ENCODE measurements at places on chromosomes 6 and 20.

- no peak for DNase-seq
These were observed 52.5 kb downstream of the MKKS start for GRCh38 chr20:10381477-10381876.

GRCh38 chr20:17093782-17094181 is 133.1 kb upstream of the PCSK2 start:
- DNase-seq, result no peak

DNA sequence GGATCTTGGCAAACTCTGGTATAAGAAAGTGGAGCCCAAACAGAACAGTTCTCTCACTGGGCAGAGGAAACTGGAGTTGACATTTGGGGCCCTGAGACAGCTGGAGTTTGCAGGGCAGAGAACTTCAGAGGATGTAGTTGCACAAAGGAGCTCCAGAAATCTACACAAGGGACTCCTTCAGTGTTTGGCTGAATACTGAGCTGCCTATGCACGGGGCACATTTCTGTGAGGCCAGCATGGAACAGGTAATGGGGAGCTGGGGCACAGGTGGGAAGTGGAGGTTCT is 169.3 kb downstream of the ANKRD60 start:
- DNase-seq, result no peak

- DNase-seq, result no peak
These were observed 86.3 kb downstream of the C6orf118 start for GRCh38 chr6:165223101-165223500.

GRCh38 chr20:23645575-23645974 is 7.8 kb upstream of the CST3 start:
- DNase-seq, result no peak
